ENCODE measurements at places on chromosomes 5 and 9.

GRCh38 chr9:684941-685340 lies 156.6 kb upstream of the DMRT1 start:
- no peak for DNase-seq

GRCh38 chr5:87137283-87137682 lies 130.4 kb upstream of the RASA1 start:
- DNase-seq = no peak

DNA sequence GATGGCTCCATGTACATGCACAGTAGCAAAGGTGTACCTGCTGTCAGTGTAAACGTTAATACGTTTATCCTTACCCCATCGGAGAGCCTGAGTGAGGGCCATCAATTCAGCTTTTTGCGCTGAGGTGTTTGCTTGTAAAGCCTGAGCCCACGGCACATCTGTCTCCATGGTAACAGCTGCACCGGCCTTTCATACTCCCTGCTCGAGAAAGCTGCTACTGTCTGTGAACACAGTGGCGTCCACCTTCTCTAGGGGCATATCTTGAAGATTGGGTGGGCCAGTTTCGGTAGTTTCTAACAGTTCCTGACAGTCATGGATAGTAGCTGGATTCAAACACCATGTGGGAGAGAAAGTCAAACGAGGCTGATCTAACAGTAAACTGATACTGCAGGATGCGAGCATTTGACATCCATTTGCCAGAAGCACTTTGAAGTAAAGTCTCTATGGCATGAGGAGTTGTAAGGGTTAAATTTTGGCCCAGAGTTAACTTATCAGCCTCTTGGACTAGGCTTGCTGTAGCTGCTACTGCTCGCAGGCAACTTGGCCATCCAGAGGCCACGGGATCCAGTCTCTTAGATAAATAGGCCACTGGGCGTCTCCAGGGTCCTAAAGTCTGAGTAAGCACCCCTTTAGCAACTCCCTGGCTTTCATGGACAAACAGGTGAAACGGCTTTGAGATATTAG lies 21.0 kb upstream of the RHOBTB3 start:
- DNase-seq = no peak

GRCh38 chr9:99632349-99633038 lies 189.2 kb upstream of the NR4A3 start:
- no peak for DNase-seq
